SJCRH30 (cell line): ENCODE measurements at places on chromosomes 1 and 21. TPM values are rescaled to one million over a fixed set of nuclear protein-coding genes. Genes with fewer than 3 reads are reported as not detected.

Gene SH2D2A
- 0.30 TPM in 1 of 2 replicates, not detected in the other for total RNA-seq

Gene YRDC
- 43.5 and 45.1 TPM in 2 replicates for total RNA-seq

Gene FLG
- 0.03 and 0.04 TPM in 2 replicates for total RNA-seq

Gene UAP1
- total RNA-seq = 70.7 and 76.1 TPM in 2 replicates

Gene TMEM201
- 42.6 and 43.1 TPM in 2 replicates for total RNA-seq

Gene GREM2
- 0.02 and 0.03 TPM in 2 replicates for total RNA-seq

Gene OR2L2
- total RNA-seq = not detected in 2 replicates

- H3K27ac ChIP-seq = no peak overlapping the region
- no peaks in the 10 kb centered on the region for H3K27me3 ChIP-seq
- no peak overlapping the region for H3K4me3 ChIP-seq
- DNase-seq = no peak
- H3K4me1 ChIP-seq = no peaks in the 10 kb centered on the region
- peaks cover 31% of the 10 kb centered on the region for H3K36me3 ChIP-seq
These were observed 87.7 kb downstream of the INTS7 start for GRCh38 chr1:211947396-211948295.

DNA sequence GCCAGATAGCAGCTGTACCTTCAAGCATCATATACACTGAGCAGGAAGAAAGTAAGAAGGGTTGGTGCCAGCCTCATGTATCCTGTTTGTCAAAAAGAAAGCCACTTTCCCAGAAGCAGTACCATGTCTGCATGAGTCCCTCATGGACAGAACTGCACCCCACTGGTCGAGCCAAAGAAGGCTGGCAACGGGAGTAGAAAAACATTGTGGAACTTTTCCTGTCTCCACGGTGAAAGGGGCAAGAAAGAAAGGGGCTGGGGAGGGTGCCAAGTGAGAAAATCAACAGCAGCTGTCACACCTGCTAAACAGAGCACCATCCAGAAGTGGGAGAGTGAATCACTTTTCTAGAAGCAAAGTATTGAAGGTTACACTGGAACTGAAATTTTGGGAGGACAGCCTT is 621.7 kb downstream of the LMO4 start:
- peak; percentile 18 for DNase-seq
- H3K27ac ChIP-seq = no peak overlapping the region
- H3K4me3 ChIP-seq = no peak overlapping the region
- H3K36me3 ChIP-seq = no peaks in the 10 kb centered on the region
- no peaks in the 10 kb centered on the region for H3K27me3 ChIP-seq

- no peaks in the 10 kb centered on the region for H3K36me3 ChIP-seq
- H3K4me3 ChIP-seq = no peak overlapping the region
- no peak overlapping the region for H3K27ac ChIP-seq
- DNase-seq = no peak
These were observed 105.2 kb downstream of the LAMC2 start for GRCh38 chr1:183291216-183291762.

GRCh38 chr1:183702813-183703198 is 49.7 kb upstream of the APOBEC4 start:
- no peaks in the 10 kb centered on the region for H3K27me3 ChIP-seq
- no peaks in the 10 kb centered on the region for H3K4me1 ChIP-seq

DNA sequence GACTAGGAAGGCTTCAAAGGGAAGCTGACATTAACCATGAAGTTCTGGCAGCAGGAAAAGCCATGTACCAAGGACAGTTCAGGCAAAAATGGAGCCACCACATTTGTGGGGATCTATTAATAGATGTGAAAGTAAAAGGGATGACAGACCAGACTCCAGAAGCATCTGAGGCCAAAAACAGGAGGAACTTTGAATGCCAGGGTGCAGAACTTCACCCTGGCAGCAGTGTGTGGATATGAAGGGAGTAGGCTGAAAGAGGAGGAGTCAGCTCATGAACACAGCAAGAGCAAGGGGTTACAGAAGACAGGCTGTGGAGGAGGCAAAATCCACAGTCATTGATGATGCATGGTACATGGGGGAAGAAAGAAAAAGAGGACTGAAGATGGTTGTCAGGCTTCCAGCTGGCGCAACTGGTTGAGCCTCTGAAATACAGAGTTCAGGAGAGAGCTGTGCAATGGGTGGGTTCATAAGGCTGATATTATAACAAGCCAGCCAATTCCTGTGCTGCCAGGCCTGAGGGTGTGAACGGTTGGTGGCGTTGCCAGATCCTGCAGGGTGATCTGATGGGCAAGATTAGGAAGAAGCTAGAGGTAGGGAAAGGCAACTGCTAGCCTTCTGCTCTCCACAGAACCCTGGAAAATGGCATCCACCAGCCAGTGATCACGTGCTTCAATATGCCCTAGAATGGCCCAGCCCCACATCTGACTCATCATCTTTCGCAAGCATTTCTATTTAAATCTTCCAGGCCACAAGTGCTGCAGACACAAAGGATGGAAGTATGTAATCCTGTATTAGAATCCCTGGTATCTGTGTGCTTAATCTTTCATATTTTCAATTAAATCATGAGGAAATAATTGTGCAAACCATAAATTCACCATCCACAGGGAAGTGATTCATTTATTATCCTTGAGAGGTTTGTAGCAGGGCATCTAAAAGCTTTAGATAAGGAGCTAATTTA is 81.9 kb downstream of the SLC25A24 start:
- H3K4me3 ChIP-seq = no peak overlapping the region
- peak; percentile 40 for DNase-seq
- H3K4me1 ChIP-seq = peaks cover 18% of the 10 kb centered on the region
- H3K36me3 ChIP-seq = no peaks in the 10 kb centered on the region
- no peak overlapping the region for H3K27ac ChIP-seq

DNA sequence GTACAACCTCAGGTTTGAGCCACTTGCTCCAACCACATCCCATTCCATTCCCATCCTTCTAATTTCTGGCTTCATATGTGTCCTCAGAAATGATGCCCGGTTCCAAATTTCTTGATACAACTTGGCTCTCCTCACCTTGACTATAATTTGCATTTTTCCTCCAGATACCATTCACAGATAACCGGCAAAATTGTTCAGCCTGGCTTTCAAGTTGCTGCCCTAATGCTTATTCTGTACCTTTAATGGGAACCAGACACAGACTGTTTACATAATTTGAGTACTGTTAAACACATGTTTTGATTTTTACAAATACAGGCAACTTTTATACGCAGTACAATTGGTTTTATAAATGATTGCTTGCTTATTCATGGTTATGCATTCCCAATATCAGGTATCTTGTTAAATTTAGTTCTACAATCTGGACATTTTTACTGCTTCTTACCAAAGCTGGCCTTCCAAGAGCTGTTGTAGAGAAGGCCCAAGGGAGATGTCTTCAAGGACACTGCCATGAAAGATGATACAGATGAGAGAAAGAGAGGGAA is 649.5 kb upstream of the CAMK1G start:
- no peak for DNase-seq
- H3K36me3 ChIP-seq = no peaks in the 10 kb centered on the region
- no peaks in the 10 kb centered on the region for H3K27me3 ChIP-seq
- H3K4me1 ChIP-seq = peaks cover 14% of the 10 kb centered on the region

DNA sequence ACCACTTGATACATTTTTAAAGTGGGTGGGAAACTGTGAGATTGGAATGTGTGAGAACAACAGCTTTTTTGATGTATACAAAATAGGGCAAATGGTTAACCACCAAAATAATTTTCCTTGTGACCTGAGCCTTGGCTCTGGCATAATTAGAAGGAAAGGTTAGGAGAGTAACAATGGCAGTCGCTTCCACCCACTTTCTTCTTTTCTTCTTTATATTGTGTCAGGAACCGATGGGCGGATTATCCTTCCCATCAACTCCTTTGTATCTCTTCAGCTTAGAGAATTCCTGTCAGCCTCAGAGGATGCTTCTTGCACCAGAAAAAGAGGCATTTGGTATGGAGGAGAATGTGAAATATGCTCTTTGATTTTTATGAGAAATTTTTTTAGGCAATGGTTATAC is 90.6 kb downstream of the SDCCAG8 start:
- no peaks in the 10 kb centered on the region for H3K27me3 ChIP-seq
- H3K27ac ChIP-seq = no peak overlapping the region
- H3K4me1 ChIP-seq = no peaks in the 10 kb centered on the region
- no peak for DNase-seq
- no peaks in the 10 kb centered on the region for H3K36me3 ChIP-seq
- H3K4me3 ChIP-seq = no peak overlapping the region

- DNase-seq = no peak
- H3K4me3 ChIP-seq = no peak overlapping the region
- peaks cover 7% of the 10 kb centered on the region; the same call in 1 of the 2 replicates for H3K27me3 ChIP-seq
- peaks cover 4% of the 10 kb centered on the region; the same call in 1 of the 2 replicates for H3K4me1 ChIP-seq
These were observed 134.8 kb upstream of the WNT4 start for GRCh38 chr1:22277662-22278061.

GRCh38 chr21:45542667-45543370 is 579 bp upstream of the SLC19A1 start:
- H3K4me3 ChIP-seq = peak overlapping the region; percentile 80
- H3K27ac ChIP-seq = no peak overlapping the region
- DNase-seq = peak; percentile 7
- H3K27me3 ChIP-seq = no peaks in the 10 kb centered on the region

GRCh38 chr1:82143108-82143833 is 342.5 kb downstream of the ADGRL2 start:
- no peak overlapping the region for H3K4me3 ChIP-seq
- H3K4me1 ChIP-seq = no peaks in the 10 kb centered on the region
- no peak for DNase-seq
- H3K36me3 ChIP-seq = no peaks in the 10 kb centered on the region
- no peak overlapping the region for H3K27ac ChIP-seq

DNA sequence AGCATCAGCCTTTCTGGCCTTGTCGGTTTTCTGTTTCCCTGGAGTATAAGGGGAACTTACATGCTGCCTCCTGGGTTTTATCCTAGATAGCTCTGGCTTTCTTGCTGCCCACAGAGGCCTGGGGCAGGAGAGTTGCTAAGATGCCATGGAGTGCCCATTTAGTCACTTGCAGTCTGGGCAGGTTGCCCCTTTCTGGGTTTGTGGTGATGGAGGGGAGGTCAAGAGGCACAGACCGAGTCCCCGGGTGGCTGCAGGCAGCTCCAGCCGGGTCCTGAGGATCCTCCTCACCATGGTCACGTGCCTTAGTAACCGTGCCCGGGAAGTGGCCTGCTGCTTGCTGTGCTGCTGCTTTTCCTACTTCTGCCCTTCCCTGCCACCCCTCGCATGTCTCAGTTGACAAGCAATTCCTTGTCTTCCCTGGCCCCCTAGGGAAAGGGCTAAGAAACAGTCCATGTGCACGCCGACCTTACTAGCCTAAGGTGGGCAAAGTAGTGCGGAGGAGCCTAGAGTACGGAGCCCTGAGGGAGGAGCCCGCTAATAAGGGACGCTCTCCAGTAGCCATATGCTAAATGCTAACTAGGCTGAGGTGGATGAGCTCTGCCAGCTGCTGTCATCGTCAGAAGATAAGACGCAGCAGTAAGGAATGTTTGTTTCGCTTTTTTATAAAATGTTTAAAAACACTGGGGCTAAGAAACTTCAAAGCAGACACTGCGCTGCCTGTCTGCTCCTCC is 34.8 kb downstream of the CLCA1 start:
- H3K27ac ChIP-seq = no peak overlapping the region
- DNase-seq = no peak
- H3K4me3 ChIP-seq = 0 out of 2 replicates have a peak overlapping the region, but pooled peaks have one; percentile 22
- H3K36me3 ChIP-seq = no peaks in the 10 kb centered on the region
- no peaks in the 10 kb centered on the region for H3K4me1 ChIP-seq
- 0 out of 2 replicates have a peak, but pooled peaks cover 4% of the 10 kb centered on the region for H3K27me3 ChIP-seq

DNA sequence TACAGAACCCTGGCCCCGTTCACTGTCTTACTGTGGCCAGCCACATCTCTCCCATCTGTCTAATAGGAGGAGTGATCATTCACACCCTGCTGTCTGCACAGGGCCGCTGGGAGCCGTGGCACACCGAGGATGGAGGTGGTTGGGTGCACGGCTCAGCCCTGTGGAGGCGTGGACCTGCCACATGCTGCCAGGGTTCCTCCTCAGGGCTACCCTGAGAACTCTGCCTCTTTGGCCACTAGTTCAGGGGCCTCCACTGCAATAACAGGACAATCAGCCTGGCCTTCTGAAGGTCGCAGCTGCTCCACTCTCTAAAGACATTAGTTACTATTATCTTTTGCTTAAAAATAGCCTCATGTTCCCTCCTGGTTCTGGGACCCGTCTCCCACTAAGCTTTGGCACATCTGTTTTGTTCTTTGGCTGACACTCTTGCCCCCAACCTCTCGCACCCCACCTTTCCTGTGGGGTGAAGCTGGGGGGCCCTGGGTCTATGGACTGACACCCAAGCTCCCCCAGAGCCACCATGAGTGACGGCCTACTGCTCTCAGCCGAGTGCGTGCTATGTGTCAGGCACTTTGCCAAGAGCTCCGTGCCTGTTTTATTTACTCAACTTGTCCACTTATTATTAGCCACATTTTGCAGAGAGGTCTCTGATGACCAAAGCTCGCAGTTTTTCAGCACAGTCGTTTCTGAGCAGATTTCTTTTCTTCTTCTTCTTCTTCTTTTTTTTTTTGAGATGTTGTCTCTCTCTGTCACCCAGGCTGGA is 66.3 kb downstream of the ARHGEF10L start:
- H3K4me1 ChIP-seq = peaks cover 14% of the 10 kb centered on the region
- DNase-seq = no peak
- H3K4me3 ChIP-seq = no peak overlapping the region

DNA sequence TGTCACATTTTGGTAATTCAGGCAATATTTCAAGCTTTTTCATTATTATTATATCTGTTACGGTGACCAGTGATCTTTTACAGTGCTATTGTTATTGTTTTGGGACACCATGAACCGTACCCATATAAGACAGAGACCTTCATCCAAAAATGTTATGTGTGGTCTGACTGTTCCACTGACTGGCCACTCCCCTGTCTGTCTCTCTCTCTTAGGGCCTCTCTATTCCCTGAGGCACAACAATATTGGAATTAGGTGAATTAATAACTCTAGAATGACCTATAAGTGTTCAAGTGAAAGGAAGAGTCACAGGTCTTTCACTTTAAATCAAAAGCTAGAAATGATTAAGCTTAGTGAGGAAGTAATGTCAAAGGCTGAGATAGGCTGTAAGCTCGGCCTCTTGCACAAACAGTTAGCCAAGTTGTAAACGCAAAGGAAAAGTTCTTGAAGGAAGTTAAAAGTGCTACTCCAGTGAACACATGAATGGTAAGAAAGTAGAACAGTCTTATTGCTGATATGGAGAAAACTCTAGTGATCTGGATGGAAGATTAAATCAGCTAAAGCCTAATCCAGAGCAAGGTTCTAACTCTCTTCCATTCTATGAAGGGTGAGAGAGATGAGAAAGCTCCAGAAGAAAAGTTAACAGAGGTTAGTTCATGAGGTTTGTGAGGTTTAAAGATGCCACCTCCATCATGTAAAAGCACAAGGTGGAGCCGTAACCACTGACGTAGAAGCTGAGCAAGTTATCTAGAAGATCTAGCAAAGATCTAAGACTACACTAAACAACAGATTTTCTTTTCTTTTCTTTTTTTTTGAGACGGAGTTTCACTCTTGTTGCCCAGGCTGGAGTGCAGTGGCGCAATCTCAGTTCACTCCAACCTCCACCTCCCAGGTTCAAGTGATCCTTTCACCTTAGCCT is 19.7 kb upstream of the DIPK1A start:
- no peaks in the 10 kb centered on the region for H3K36me3 ChIP-seq
- no peak for DNase-seq
- no peak overlapping the region for H3K27ac ChIP-seq
- H3K27me3 ChIP-seq = no peaks in the 10 kb centered on the region
- H3K4me1 ChIP-seq = peaks cover under 1% of the 10 kb centered on the region; the same call in 1 of the 2 replicates
- no peak overlapping the region for H3K4me3 ChIP-seq

GRCh38 chr1:25642574-25643108 is 26.1 kb downstream of the MAN1C1 start:
- H3K4me3 ChIP-seq = no peak overlapping the region
- peaks cover 23% of the 10 kb centered on the region; the same call in 1 of the 2 replicates for H3K36me3 ChIP-seq
- peaks cover 5% of the 10 kb centered on the region; the same call in 1 of the 2 replicates for H3K4me1 ChIP-seq
- DNase-seq = peak; percentile 31
- H3K27ac ChIP-seq = no peak overlapping the region

- H3K4me1 ChIP-seq = no peaks in the 10 kb centered on the region
- no peak overlapping the region for H3K4me3 ChIP-seq
- DNase-seq = no peak
- no peaks in the 10 kb centered on the region for H3K27me3 ChIP-seq
These were observed 66.2 kb downstream of the RGL1 start for GRCh38 chr1:183871142-183871541.
